ENCODE measurements at places on chromosomes 5 and 9. TPM values are rescaled to one million over a fixed set of nuclear protein-coding genes. Genes with fewer than 3 reads are reported as not detected.

The LIFR gene
- total RNA-seq = 63.5 TPM

The GABRA1 gene
- 17.2 TPM for total RNA-seq

The DTWD2 gene
- 12.5 TPM for total RNA-seq

The SRD5A1 gene
- 49.1 TPM for total RNA-seq

The NACC2 gene
- total RNA-seq = 6.3 TPM

The ADGRV1 gene
- total RNA-seq = 631 TPM

The IL33 gene
- total RNA-seq = 12.8 TPM

The NCS1 gene
- total RNA-seq = 150 TPM

The C9orf153 gene
- 1.3 TPM for total RNA-seq

The GDNF gene
- total RNA-seq = not detected

The ADAMTS13 gene
- 2.5 TPM for total RNA-seq

The RASGRF2 gene
- total RNA-seq = 22.5 TPM

The S1PR3 gene
- total RNA-seq = 7.5 TPM

The PCDH12 gene
- total RNA-seq = 2.5 TPM

The ADAMTSL2 gene
- total RNA-seq = 3.8 TPM
